ENCODE measurements at places on chromosomes 11 and 22.

DNA sequence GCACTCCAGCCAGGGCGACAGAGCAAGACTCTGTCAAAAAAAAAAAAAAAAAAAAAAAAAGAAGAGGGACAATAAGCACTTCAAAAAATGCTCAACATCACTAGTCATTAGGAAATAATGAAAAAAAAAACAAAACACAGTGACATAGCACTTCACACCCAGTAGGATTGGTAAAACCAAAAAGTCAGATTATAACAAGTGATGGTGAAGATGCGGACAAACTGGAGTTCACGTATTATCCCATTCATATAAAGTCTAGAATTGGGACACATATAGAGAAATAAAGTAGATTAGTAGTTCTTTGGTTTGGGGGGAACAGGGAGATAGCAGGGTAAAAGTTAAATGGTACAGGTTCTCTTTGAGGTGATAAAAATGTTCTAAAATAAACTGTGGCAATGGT lies 64.6 kb downstream of the MRTFA start:
- no peak for DNase-seq

DNA sequence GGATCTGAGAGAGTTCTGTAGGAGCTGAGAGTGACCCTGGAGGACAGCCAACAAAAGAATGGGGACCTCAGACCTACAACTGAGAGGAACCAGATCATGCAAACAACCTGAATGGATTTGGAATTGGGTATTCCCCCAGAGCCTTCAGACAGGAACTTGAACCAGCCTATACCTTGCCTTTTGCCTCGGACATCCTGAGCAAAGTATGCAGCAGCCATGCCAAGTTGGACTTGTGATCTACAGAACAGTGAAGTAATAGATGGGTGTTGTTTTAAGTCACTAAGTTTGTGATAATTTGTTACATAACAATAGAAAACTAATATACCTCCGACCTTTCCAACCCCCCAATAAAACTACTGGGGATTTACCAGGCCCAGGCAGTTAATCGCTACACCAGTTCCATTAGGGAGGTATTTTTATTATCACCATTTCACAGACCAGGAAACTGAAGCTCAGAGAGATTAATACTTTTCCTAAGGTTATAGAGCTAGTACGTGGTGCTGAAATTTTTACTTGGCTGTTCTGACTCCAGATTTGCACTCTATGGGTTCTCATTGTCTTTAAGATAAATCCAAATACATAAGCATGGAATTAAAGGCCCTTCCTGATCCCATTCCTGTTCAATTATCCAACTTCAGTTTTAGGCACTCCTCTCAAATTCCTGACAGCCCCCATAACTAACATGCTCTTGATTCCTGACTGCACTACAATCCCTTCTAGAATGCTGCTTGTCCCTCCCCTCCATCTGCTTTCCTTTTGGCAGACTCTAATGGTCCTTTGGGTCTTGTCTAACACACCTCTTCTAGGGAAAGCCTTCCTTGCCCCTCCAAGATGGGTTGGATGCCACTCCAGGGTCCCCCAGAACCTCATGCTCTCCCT lies 1.7 kb upstream of the RASSF10 start:
- DNase-seq = no peak

GRCh38 chr11:116696381-116696941 lies 76.3 kb downstream of the BUD13 start:
- no peak for DNase-seq

DNA sequence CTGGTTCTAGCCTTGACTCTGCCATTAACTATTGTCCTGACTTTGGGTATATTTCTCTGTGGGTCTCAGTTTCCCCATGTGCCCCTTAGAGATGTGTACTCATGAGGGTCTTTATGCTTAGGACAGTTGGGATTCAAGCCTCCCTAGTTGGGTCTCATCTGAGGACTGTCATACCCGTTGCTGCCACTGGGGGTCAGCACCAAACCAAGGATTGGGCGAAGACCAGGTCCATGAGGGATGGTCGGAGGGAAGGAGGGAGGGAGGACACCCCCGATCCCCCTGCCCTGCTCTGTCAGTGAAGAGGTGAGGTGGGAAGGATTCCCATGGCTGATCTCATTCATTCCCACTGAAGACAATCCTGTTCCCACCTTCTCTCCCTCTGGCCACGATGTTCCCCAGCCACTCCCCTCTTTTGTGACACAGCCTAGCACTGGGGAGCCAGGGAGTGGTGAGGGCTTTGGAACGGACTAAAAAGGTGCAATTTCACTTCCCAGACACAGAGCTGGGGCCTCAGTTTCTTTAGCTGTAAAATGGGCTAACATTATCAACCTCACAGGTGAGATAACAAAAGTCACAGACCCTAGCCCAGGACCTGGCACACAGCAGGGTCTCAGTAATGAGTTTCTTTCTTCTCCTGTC lies 12.4 kb upstream of the KLHL35 start:
- DNase-seq = peak; percentile 75

DNA sequence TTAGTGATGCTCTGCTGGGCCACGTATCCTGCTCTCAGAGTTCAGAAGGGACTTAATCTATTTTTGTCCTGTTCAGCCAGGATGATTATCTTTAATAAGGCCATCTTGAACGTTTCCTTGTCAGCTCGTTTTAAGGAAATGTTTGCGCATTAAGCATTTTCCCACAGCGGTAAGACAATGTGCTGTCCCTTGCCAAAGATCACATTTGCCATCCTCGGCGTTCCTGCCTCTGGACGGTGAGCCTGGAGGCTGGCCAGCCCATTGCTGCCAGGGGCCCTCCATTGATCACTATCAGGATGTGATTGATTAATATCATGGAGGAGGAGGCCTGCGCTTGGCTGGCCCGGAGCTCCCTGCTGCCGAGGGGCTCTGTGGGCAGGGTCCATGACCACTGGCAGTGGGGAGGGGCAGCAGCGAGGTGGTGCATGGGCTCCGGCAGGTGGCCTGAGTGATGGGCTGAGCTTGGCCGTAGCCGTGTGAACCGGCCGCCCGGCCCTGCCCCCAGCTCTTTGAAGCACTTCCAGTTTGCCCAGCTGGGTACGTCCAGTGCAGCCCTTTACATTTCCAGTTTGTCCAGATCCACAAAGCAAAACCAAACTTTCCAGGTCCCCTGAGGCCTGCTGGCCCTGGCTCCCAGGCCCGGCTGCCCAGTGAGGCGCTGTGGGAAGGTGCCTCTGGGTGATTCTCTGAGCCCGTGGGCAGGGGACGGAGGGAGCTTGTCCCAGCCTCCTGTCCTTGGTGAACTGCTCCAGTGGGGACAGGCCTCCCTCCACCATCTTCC lies 49.5 kb upstream of the SMIM38 start:
- no peak for DNase-seq

DNA sequence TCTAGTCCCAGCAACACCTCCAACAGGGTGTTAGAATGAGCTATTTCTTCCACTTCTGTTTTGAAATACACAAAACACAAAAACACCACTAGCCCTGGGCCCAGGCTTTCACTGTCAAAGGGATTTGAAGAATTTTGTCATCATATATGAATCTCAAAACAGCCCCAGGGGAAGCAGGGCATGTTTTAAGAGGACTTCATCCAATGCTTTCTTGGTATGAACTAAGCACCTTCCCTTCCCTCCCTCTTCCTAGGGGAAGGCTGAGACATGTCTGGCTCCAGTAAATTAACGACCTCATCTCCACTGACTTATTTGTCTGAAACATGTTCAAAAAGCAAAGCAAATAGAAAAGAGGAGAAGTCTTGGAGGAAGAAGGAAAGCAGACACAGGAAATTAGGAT lies 75.7 kb upstream of the INCENP start:
- no peak for DNase-seq

Data from stimulated activated CD4-positive, alpha-beta T cell treated with anti-CD3 and anti-CD28 coated beads, Interleukin-1b, Interleukin-23, amount 100 ng/mL, for 4 hours (primary cell).